Uterus (tissue), 4 donors: ENCODE measurements at places on chromosomes 16 and 17.

GRCh38 chr16:3036726-3037315 lies at the start of gene BICDL2:
Gene BICDL2 (minus strand): TSS chr16:3036944. CDS start chr16:3035496, 1,448 bp downstream.
- H3K36me3 ChIP-seq: no peaks in the 10 kb centered on the region
- no peaks in the 10 kb centered on the region for H3K4me1 ChIP-seq
- DNase-seq: no peak

GRCh38 chr16:56862776-56863175 lies 2.2 kb upstream of the SLC12A3 start:
- H3K4me3 ChIP-seq: no peak overlapping the region
- no peaks in the 10 kb centered on the region for H3K27me3 ChIP-seq
- no peaks in the 10 kb centered on the region for H3K36me3 ChIP-seq
- DNase-seq: no peak

DNA sequence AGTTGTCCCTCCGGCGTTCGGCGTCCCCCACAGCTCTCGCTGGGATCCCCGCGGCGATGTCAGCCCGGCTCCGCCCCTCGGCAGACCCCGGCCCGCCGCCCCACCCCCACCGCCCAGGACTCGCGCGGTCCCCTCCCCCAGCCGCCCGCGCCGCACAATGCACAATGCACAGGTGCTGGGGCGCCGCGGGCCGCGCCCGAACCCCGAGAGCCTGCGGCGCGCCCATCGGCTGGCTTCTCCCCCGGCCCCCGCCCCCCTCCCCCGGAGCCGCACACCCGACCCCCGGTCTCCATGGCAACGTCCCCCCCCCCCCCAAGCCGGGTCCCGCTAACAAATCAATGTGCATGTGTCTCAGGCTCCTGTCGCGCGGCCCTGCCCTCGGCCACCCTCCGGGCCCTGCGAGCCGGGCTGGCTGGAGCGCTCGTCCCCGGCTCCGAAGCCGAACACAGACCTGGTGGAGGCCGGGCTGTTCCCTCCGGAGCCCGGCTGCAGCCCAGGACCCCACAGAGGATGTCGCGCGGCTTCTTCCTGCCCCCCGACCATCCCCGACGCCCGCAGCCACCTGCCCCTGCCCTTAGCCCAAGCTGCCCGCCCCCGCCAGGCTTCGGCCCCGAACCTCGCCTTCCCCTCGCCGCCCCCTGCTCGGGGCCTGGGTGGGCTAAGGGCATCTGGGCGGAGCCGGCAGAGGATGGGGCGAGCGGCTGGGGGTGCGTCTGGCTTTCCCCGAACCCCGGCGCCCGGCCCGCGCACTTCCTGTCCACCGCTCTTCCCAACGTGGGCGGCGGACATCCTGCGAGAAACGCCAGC lies 818 bp upstream of the CBX8 start:
- peak overlapping the region; percentile 51 for H3K4me3 ChIP-seq
- no peaks in the 10 kb centered on the region for H3K36me3 ChIP-seq
- peaks cover 6% of the 10 kb centered on the region for H3K4me1 ChIP-seq
- peak overlapping the region; percentile 73 for H3K27ac ChIP-seq

DNA sequence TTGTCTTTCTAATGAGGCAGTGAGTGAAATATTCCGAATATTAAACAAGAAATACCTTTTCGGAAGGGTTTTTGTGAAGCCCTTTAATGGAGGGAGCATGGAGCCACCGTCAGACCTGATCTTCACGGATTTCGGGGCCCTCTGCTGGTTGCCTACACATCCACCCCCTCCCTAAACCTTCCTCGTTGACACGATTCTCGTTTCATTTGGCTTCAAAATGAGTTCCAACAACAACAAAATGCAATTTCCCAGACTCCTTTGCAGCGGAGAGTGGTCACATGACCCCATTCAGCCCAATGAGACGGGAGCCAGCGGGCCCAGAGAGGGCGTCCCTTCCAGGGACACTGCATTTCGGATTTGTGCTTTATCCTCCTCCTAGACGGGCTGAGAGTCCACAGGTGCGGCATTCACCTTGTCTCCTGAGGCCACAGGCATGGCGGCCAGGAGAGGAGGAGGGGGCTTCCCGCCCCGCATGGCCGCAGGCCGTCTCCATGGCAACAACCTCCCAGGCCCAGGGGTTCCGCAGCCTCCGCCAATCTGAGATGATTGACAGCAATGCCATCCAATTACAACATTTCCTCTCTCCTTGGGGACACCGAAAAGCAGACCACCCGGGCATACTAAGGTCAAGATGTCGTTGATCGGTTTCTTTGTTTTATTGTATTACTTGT lies 259.8 kb downstream of the C16orf95 start:
- no peak overlapping the region for H3K27ac ChIP-seq
- H3K4me3 ChIP-seq: no peak overlapping the region
- H3K27me3 ChIP-seq: peaks cover 12% of the 10 kb centered on the region

GRCh38 chr17:77909236-77909635 lies 49.3 kb upstream of the TNRC6C start:
- H3K4me3 ChIP-seq: no peak overlapping the region
- no peak overlapping the region for H3K27ac ChIP-seq
- no peaks in the 10 kb centered on the region for H3K4me1 ChIP-seq
- no peaks in the 10 kb centered on the region for H3K36me3 ChIP-seq

GRCh38 chr16:85733155-85733838 lies 17.6 kb downstream of the C16orf74 start:
- DNase-seq: no peak
- no peaks in the 10 kb centered on the region for H3K27me3 ChIP-seq
- no peaks in the 10 kb centered on the region for H3K4me1 ChIP-seq
- H3K36me3 ChIP-seq: no peaks in the 10 kb centered on the region

DNA sequence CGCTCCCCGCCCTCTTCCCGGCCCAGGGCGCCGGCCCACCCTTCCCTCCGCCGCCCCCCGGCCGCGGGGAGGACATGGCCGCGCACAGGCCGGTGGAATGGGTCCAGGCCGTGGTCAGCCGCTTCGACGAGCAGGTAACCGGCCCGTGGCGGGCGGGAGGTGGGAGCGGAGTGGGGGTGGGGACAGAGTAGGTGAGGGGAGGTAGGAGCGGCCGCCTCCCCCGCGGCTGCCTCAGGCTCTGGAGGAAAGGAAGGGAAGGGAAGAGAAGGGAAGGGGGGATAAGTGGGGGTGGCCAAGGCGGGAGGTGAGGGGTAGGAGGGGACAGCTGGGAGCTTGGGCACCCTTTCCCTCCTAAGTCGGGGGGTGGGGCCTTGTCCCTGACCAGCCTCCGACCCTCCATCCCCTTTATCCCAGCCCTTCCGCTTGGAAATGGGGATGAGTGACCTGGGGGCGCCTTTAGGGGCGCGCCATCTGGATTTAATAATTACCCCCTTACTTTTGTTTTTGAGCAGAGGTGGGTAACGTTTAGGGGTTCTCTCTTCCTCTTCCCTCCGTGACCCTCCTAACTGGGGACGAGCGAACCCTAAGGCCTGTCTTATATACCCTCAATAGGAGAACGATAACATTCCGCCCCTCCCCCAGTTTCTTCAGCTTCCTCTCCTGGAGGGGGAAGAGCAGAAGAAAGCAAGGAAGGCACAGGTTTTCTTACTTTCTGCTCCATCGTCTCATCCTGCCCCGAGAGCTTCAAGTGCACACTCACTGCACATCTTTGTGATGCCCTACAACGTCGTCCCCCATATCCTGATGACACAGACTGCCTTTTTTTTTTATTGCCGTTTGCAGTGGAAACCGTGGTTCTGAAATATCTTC lies 694 bp downstream of the NF1 start:
- peak; percentile 61 for DNase-seq
- peak overlapping the region; percentile 96 for H3K4me3 ChIP-seq
- H3K27me3 ChIP-seq: no peaks in the 10 kb centered on the region
- peak overlapping the region; percentile 99 for H3K27ac ChIP-seq

GRCh38 chr16:25606069-25606468 lies 85.7 kb upstream of the HS3ST4 start:
- H3K36me3 ChIP-seq: no peaks in the 10 kb centered on the region
- H3K27me3 ChIP-seq: no peaks in the 10 kb centered on the region
- H3K4me1 ChIP-seq: no peaks in the 10 kb centered on the region

DNA sequence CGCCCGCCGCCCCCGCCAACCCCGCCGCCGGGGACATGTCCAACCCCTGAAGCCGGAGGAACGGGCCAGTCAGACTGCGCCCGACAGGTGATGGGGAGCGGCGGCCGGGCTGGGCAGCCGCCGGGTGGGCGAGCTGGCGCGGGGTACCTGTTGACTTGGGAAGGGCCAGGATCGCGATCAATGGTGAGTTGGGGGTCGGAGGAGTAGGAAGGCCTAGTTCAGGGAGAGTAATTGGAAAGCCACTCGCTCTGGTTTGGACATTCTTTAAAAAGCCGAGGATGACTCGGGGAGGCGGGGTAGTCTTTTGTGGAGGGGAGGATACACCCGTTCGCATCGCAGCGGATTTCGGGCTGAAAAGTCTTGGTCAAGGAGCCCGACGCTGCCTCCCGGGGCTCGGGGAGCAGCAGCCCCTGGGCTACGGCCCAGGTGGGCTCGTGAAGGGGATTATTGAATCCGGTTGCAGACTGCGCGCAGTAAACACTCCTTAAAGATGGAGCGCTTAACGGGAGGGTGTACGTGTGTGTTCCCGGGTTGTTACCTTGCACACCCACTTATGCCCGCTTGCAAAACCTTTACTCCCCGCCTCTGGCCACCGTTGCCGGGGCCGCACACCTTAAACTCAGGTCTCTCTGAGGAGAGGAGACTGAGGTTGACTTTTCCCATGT lies 123.8 kb downstream of the GOSR1 start:
- DNase-seq: no peak
- no peaks in the 10 kb centered on the region for H3K27me3 ChIP-seq
- peaks cover 3% of the 10 kb centered on the region for H3K4me1 ChIP-seq
- peak overlapping the region; percentile 52 for H3K4me3 ChIP-seq
- H3K27ac ChIP-seq: peak overlapping the region; percentile 91
- H3K36me3 ChIP-seq: no peaks in the 10 kb centered on the region

- no peaks in the 10 kb centered on the region for H3K4me1 ChIP-seq
- no peaks in the 10 kb centered on the region for H3K27me3 ChIP-seq
- no peaks in the 10 kb centered on the region for H3K36me3 ChIP-seq
- DNase-seq: peak; percentile 73
- no peak overlapping the region for H3K4me3 ChIP-seq
- peak overlapping the region; percentile 70 for H3K27ac ChIP-seq
These were observed 21.9 kb downstream of the PLEKHG4 start for GRCh38 chr16:67301080-67301782.

- no peak overlapping the region for H3K27ac ChIP-seq
- H3K36me3 ChIP-seq: no peaks in the 10 kb centered on the region
- no peak overlapping the region for H3K4me3 ChIP-seq
- no peaks in the 10 kb centered on the region for H3K4me1 ChIP-seq
- no peaks in the 10 kb centered on the region for H3K27me3 ChIP-seq
These were observed 679.8 kb upstream of the KIF2B start for GRCh38 chr17:53142890-53143289.

DNA sequence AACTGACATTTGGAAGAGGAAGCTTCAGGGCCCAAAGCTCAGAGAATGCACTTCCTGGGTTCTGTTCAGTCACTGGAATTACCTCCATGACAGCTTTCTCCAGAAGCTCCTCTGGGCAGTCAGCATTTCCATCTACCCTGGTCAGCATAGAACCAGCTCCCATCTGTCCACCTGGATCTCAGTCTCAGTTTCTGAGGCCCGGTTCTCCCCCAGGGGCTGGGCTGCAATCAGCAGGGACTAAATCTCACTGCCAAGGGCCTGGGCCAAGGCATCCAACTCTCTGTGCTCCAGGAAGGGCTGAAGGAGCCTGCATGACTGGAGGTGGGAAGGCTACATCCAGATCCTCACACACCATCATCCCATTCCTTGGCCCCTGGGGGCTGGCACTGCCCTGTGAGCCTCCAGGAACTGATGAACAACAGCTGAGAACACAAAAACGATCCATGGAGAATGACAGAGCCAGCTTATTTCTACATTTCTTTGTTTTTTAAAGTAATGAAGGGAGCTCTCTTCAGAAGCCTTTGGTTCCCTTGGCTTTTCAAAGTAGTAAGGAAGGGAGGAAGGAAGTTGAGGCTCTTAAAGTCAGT lies 66.3 kb upstream of the MRTFB start:
- H3K27me3 ChIP-seq: no peaks in the 10 kb centered on the region
- no peak overlapping the region for H3K4me3 ChIP-seq
- no peaks in the 10 kb centered on the region for H3K36me3 ChIP-seq

- no peak for DNase-seq
- H3K27ac ChIP-seq: no peak overlapping the region
- no peaks in the 10 kb centered on the region for H3K36me3 ChIP-seq
- H3K27me3 ChIP-seq: no peaks in the 10 kb centered on the region
- H3K4me3 ChIP-seq: no peak overlapping the region
These were observed 70.9 kb downstream of the GNAO1 start for GRCh38 chr16:56262148-56262547.

DNA sequence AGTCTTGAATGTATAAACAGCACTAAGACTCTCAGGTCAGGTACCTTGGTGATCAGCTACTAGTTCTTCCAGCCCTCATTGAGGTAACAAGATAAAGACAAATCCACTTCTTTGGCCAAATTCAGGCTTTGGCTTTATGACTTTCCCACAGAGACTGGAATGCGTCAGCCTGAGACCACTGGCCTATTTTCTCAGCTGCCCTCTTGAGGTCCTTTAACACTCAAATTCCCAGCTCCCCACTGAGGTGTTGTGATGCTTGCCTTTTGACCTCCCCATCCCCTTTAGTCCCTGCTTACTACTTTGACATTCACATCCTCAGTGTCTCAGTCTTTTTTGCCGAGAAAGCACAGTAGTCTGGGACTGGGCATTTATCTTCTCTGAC lies 10.6 kb downstream of the TNFAIP1 start:
- H3K27me3 ChIP-seq: no peaks in the 10 kb centered on the region
- no peak for DNase-seq

DNA sequence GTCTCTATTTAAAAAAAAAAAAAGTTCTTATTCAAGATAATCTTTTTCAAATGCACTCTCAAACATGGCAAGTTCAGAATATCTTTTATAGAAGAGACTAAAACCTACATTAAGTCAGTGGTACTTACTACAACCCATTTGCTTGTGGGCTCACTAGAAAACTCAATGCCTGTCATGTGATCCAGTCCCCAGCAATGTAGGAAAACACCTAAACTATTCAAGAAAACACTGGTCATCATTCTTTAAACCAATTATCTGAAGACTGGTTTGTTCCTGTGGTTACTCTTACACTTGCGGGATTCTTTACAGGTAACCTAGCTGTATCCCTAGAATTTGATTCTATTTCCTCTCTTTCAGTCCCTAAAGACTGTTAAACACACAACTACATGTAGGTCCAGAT lies 19.6 kb downstream of the MED13 start:
- H3K27ac ChIP-seq: no peak overlapping the region
- H3K36me3 ChIP-seq: no peaks in the 10 kb centered on the region
- H3K4me1 ChIP-seq: no peaks in the 10 kb centered on the region

- DNase-seq: no peak
- no peaks in the 10 kb centered on the region for H3K36me3 ChIP-seq
- H3K27ac ChIP-seq: no peak overlapping the region
- no peaks in the 10 kb centered on the region for H3K27me3 ChIP-seq
These were observed 23.7 kb downstream of the HSBP1 start for GRCh38 chr16:83831456-83831987.

GRCh38 chr16:53967572-53967971 lies 263.6 kb downstream of the FTO start:
- no peak overlapping the region for H3K27ac ChIP-seq
- no peaks in the 10 kb centered on the region for H3K36me3 ChIP-seq
- H3K27me3 ChIP-seq: no peaks in the 10 kb centered on the region
- DNase-seq: no peak
- H3K4me1 ChIP-seq: no peaks in the 10 kb centered on the region
- no peak overlapping the region for H3K4me3 ChIP-seq

DNA sequence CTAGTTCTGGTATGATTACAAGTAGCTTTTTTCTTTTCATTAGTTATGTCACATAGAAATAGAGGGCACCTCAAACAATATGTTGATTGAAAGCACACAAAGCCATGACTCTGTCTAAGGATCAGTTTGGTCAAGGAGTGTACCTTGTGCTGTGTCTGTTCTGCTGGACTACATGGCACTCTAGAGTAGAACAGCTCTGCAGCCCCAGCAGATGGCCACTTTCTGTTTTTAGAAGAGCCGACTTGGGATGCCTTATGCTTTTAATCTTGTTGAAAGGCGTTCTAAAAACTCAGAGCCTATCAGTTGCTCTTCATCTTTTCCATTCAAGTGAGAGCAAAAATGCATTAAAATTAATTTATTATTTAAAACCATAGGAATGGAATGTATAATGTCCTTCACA lies 49.3 kb upstream of the CA10 start:
- H3K4me3 ChIP-seq: no peak overlapping the region
- DNase-seq: no peak
- H3K4me1 ChIP-seq: no peaks in the 10 kb centered on the region
